ENCODE measurements at places on chromosomes 1 and 21. TPM values are rescaled to one million over a fixed set of nuclear protein-coding genes. Genes with fewer than 3 reads are reported as not detected.

- DNase-seq, result no peak
Observed at GRCh38 chr1:202247104-202247503, 53.5 kb downstream of the LGR6 start.

S1PR1 gene
- total RNA-seq, result 38.3 TPM

GRCh38 chr1:59530119-59530518, 233.2 kb downstream of the FGGY start:
- DNase-seq, result no peak

CYP4A11 gene
- 0.36 TPM for total RNA-seq

Measured in cerebellum (tissue), 4 donors.